Activated T-cell treated with anti-CD3 and anti-CD28 coated beads for 4 hours (primary cell): ENCODE measurements at places on chromosomes 3 and 15.

- peak; percentile 86 for DNase-seq
These were observed 17.7 kb downstream of the CPN2 start for GRCh38 chr3:194333212-194333980.

- no peak for DNase-seq
These were observed 12.2 kb downstream of the MAN2A2 start for GRCh38 chr15:90915216-90915807.

GRCh38 chr3:74080056-74080461 lies 455.3 kb upstream of the PDZRN3 start:
- no peak for DNase-seq

DNA sequence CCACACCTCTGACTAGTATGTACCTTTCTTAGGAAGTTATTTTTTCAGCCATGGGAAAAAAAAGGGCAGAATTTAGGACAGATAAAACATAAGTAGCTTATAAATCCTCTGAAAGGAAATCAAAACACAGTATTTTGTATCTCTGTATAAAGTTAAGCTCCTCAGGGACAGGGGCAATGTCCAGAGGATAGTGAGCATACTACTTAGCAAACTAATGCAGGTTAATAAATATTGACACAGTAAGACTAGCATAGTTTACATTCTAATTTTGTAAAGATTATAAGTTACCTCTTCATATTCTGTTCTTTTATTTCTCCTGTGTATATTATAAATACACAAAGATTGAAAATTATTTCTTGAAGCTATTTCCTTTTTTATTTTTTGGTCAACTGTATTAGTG lies 2.1 kb downstream of the UBE3A start:
- no peak for DNase-seq

DNA sequence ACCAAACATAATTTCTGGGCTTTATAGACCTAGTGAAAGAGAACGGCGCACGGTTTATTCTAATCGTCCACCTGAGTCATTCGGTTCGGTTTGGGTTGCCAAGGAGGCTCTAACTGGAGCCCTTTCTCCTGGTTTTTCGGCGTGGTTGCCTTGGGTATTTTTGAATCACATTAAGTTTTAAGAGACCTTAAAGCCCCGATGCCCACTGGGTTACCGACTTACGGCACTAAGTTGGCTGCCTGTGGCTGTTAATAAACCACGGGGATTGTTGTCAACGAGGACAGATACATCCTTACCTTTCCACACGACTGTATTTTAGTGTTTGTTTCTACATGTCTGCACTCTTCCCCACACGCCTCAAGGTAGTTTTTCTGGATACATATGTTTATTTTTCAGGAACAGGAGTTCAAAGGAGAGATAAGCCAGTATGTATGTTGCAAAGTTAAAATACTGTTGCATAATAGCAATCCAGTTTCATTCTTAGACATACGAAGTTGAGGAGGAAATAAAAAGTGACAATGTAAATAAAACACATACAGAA lies 1.2 kb upstream of the ANP32A start:
- DNase-seq = no peak

DNA sequence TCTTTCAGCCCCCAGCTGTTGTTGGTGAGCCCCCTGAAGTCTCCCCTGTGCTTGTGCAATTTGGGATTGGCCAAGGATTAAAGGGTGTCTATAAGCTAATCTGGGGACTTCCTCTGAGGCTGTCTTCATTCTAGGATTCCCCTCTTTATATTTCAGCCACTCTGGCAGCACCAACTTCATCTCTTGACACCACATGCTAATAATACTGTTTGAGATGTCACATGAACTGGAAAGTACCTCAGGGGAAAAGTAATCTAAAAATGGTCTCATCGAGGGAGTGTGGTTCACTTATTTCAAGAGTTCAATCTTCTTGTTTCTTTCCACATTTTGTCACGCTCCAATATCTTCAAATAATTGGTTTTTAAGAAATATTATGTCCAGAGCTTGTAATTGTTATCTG lies 279.2 kb upstream of the TMC3 start:
- no peak for DNase-seq

GRCh38 chr3:52084954-52085680 lies 28.7 kb upstream of the DUSP7 start:
- DNase-seq = no peak

DNA sequence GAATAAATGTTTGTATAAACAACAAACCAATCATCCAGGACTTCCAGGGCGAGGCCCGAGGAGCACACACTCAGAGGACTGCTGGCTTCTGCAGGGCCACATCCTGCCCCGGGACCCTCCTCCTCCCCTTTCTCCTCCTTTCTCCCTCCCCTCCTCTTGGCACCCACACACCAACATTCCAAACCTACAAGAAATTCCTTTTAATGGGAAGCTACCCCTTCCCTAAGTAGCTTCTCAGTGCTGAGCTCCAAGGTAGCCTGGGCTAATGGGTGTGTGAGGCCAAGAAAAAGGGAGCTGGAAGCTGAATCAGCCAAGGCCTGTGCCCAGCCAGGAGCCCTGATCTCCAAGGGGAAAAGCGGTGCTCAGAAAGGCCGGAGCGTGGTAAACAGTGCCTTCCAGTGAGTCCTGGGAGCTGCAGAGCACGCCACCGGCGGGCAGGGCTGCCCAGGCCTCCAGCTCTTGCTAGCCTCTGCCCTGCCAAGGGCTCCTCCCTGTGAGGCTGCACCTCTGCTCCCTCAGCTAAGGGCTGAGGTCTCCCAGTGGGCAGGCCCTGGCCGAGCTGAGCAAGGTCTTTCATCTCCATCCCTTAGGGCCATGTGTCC lies 3.9 kb downstream of the ITIH3 start:
- no peak for DNase-seq

GRCh38 chr15:76871930-76872329 lies 33.2 kb downstream of the SCAPER start:
- no peak for DNase-seq

DNA sequence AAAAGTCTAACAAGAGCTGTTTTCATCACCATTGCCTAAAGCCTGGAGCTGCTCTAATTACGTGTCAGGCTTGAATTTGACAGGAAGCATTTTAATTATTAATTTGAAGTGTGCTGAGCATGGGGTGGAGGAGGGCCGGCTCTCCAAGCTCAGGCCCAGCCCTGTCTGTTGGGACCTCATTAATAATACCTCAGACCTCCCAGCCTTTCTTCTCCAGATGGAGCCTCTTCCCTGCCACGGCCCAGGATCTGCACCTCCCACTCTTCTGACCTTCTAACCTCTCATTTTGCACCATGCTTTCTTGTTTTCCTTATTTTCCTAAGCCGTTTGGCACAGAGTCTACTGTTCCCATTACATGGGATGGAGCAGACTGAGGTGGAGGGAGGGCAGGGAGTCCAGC lies 30.0 kb downstream of the INSYN1 start:
- no peak for DNase-seq

DNA sequence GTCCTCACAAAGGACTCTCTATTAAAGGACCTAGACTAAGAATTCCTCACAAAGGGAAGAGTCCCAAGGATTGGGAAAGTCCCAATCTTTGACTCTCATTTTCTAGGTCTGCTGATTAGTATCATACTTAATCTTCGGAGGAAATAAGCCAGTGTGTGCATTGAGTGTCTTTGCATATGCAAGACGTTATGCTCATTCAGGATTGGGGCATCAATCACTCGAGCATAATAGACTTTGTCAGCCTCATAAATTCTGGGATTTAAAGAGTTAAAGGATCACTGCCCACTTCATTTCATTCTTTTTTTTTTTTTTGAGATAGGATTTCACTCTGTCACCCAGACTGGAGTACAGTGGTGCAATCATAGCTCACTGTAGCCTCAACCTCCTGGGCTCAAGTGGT lies 154.3 kb downstream of the RBPMS2 start:
- no peak for DNase-seq

GRCh38 chr15:90981681-90982080 lies 12.7 kb downstream of the PRC1 start:
- DNase-seq = no peak

DNA sequence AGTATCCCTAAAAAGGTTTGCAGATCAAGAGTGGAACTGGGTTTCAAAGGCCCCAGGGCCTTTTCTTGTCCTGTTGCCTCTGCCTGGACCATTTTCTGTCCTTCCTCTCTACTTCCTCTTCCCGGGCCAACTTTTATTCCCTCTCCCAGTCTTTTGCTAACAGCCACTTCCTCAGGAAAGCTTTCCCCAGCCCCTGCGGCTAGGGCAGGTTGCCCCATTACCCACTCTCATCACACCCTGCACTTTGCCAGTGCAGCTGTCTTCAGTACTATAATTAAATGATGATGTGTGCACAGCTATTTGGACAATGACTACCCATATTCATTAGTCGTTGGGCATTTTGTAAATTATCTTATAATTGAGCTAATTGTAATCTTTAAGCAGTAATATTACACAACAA lies 150.5 kb upstream of the THBS1 start:
- DNase-seq = no peak

GRCh38 chr3:169354774-169355501 lies 308.6 kb downstream of the MECOM start:
- no peak for DNase-seq

GRCh38 chr3:5012367-5012766 lies 33.1 kb downstream of the BHLHE40 start:
- no peak for DNase-seq

GRCh38 chr3:157347577-157348303 lies 88.9 kb upstream of the PTX3 start:
- DNase-seq = no peak

DNA sequence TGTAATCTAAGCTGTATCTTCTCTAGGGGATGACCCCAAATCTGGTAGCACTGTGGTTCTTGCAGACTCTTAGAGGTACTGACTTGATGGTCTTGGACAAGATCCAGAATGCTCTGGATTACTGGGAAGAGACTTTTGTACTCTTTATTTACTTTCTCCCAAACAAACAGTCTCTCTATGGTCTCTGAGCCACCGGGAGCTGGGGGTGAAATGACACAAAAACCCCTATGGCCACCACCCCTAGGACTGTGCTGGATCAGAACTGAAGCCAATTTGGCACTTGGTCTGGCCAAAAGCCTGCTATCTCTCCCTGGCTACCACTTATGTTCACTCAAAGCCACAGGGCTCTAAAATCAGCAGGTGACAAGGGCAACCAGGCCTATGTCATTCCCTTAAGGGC lies 50.2 kb upstream of the SI start:
- DNase-seq = no peak

- DNase-seq = no peak
These were observed 35.2 kb upstream of the USP3 start for GRCh38 chr15:63469190-63469589.

- no peak for DNase-seq
These were observed 100.5 kb downstream of the ABHD5 start for GRCh38 chr3:43791246-43791645.

- DNase-seq = no peak
These were observed 491.7 kb upstream of the AGTR1 start for GRCh38 chr3:148205977-148206376.

- DNase-seq = no peak
These were observed 14.1 kb upstream of the STAB1 start for GRCh38 chr3:52480768-52481715.

DNA sequence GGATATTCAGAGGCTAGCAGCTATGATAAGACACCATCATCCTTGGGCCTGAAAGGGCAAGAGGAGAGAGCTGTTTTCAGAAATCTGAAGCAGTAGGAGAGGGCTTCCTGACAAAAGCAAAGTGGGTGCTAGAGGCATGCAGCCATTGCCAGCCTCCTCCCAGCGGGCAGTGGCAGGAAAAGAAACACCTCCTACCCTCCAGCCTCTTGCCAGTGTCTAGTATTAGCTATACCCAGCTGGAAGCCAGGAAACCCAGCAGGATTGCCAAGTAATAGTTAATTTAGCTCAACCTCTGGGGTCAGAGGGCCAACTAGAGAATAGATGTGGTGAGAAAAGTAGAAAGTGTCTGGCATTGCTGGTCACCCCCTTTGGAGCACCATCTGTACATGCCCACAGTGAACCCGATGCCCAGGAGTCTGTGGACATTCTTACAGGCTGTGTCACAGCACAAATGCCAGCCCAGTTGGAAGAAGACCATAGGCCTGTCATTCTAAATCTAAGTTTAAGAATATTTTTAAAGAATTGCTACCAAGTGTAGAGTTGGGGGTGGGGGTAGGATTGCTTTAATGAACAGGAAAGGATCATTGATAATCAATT lies 85.3 kb downstream of the HCN4 start:
- no peak for DNase-seq

DNA sequence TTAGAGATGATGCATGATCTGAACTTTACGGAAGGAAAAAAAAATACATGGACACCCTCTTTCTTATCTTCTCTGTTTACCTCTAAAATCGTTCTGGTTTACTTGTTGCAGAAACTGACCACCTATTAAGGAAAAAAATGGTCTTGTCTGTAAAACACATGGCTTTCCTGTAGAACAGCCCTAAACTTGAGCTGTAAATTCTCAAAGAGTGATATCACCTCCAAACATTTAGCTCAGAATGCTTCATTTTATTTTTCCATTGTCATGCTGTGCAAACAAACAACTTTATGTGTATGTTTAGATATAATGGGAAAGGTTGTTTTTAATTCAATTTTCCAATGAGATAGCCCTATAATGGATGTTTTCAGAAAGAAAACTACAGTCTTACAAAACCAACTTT lies 237.4 kb upstream of the NR2F2 start:
- no peak for DNase-seq

- DNase-seq = no peak
These were observed 21.4 kb downstream of the IRAK2 start for GRCh38 chr3:10185804-10186762.

DNA sequence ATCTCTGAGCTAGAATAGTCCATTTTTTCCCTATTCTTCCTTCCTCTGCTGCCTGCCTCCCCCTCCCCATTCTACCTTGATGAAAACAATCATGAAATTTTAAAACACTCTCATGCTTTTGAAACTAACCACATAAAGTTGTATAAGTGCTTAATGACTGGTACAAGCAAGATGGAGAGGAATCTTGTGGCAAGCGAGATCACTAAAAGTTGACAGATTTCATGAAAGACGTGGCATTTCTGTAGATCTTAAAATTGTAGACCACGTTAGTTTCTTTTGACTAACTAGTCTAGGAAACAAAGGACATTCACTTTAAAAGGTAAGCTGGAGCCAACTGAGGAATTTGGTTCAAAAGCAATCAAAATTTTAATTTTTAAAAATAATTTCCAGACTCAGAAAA lies 35.4 kb downstream of the HHLA2 start:
- no peak for DNase-seq

- no peak for DNase-seq
These were observed 205.1 kb downstream of the XXYLT1 start for GRCh38 chr3:195065864-195066185.

DNA sequence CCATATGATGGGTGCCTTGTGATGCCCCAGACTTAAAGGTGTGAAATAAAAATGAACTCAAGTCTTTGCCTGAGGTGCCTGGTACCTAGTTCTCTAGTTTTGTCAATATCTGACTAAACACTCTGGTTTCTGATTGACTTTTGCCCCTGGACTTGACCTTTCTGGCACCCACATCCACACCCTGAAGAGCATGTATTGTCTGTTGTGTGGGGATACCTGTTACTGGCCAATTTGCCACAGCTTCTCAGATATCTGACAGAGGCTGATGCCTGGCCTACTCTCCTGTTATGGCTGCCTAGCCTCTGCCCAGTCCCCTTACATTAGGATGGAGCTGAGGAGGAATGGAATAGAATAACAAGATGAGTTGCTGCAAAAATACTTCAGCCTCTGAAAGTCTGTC lies 3.6 kb downstream of the ZBTB38 start:
- no peak for DNase-seq

- no peak for DNase-seq
These were observed 91.4 kb upstream of the LRIG1 start for GRCh38 chr3:66592016-66592761.

- no peak for DNase-seq
These were observed 97.2 kb downstream of the LRTM1 start for GRCh38 chr3:54830658-54831057.
